ENCODE measurements at places on chromosomes 1 and 21. TPM values are rescaled to one million over a fixed set of nuclear protein-coding genes. Genes with fewer than 3 reads are reported as not detected.

- no peak for DNase-seq
These were observed 124.5 kb downstream of the ZNF648 start for GRCh38 chr1:181936768-181937581.

DNA sequence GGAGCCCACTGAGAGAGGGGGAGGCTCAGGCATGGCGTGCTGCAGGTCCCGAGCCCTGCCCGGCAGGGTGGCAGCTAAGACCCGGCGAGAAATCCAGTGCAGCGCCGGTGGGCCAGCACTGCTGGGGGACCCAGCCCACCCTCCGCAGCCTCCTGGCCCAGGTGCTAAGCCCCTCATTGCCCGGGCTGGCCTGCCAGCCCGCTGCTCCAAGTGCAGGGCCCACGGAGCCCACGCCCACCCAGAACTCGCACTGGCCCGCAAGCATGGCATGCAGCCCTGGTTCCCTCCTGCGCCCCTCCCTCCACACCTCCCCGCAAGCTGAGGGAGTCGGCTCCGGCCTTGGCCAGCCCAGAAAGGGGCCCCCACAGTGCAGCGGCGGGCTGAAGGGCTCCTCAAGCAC lies 61.5 kb downstream of the C21orf91 start:
- no peak for DNase-seq

DNA sequence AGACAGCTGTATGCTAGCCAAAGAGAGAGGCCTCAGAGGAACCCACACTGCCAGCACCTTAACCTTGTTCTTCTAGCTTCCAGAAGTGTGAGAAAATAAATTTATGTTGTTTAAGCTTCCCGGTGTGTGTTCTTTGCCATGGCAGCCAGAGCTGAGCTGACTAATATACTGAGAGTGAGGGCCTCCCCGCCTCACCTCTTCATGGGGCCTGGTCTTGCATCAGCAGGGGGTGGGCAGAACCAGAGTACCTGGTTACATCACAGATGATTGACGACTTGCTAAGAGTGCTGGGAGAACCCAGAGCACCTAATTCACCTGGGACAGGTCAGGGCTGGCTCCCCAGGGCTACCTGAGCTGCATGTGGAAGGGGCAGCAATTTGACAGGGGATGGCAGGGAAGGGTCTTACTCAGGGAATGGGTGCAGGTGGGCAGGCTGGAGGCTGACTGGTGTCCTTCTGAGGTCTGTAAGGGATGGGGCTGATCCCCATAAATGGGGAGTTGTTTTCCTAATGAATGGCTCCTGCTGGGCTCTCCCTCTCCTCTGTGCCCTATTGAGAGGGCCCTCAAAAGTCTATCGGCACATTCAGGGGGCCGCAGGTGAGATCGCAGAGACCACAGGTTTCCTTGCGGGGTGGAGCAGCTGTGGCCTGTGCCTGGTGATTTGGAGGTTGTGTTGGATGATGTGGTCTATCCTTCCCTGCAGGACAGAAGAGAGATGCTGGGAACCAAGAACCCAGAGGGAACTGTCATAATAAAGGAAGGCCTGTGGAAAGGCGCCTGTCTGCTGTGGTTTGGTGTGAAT lies 60.6 kb upstream of the ETV3 start:
- DNase-seq: no peak

DNA sequence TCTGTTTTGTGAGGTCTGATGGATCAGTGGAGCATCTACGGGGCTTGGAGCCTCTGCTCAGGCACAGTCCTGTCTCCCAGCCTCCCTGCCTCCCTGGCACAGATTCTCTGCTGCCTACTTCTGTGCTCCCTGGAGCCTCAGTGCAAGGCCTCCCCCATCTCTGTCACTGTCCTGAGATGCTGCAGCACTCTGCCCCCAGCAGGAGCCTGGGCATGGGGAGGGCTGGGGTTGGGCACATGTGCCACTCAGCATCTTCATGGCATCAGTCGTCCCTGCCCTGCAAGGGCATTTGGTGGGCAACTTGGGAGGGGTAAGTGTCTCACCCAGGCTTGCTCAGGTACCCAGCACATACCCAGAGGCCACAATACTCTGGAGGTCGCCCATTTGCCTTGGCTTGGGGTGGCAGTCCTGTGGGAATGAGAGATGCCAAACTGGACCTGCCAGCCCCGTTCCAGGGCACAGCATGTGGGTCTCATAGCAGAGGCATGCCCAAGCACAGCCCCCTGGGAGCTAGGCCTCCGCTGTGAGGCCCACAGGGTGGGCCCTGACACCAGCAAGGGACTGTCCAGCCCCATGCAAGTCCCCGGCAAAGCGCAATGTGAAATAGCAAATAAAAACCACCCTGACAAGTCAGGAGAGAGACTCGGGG lies 28.7 kb downstream of the PADI3 start:
- DNase-seq: no peak

GRCh38 chr1:231234506-231234905 lies 6.5 kb upstream of the GNPAT start:
- DNase-seq: no peak

GRCh38 chr1:153679337-153680119 lies 1.0 kb downstream of the NPR1 start:
- no peak for DNase-seq

The STPG1 gene
- 10.3 TPM for polyA plus RNA-seq

The FAM177B gene
- 0.05 TPM for polyA plus RNA-seq

The TMEM269 gene
- polyA plus RNA-seq: 0.85 TPM

The COL9A2 gene
- polyA plus RNA-seq: 24.4 TPM

The ASCL5 gene
- polyA plus RNA-seq: 0.31 TPM

All from right renal pelvis (tissue), 4 donors.